Stimulated activated CD4-positive, alpha-beta T cell treated with anti-CD3 and anti-CD28 coated beads, Interleukin-15, amount 100 ng/mL, for 24 hours (primary cell): ENCODE measurements at places on chromosomes 1 and 21.

DNA sequence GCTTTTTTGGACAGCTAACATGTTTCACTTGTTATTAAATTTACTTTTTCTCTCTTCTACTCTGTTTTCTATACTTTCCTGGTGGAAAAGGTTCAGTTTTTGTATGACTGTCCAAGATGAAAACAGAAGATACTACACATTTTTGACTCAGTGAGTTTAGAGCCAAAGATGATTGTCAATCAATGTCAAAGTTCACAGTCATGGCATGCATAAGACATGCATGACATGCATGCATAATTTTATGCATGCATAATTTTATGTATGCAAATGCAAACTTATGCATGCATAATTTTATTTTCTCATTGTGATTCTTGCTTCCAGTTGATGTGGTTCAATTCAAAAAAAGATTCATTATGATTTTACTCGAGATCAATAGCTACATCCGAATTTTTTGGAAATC, 48.1 kb upstream of the TMPRSS15 start:
- DNase-seq = no peak

- no peak for DNase-seq
Measured at GRCh38 chr1:59045137-59045536, 251.8 kb upstream of the FGGY start.

DNA sequence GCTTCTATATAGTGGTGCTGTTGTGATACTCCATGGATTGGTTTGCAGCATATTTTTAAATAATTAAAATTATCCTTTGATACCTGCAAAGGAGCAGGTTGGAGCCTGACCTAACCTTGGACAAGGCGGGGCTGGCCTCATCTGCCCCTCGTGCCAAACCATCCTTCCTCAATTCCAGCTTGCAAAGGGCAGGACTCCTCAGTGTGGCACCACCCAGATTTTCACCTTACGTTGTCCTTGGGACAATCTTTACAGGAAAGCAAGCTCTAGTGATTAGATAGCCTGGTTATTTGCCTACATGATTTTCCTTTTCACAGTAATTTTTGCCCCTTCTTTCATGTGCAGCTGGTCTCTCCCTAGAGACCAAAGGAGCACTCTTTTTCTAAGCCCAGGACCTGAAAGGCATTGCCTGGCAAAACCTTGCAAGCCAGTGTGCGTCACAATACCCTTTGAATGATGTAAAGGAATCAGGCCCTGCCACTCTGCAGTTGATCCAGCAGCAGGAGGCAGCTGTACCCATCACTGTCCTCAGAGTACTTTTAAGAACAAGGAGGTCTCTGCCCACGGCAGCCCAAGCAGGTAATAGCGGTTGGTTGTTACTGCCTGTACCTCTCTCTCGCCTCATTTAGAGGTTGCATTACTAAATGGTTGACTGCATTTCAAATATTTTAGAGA, 99.4 kb downstream of the ADSS2 start:
- DNase-seq = no peak

GRCh38 chr21:14483296-14483695, 62.8 kb downstream of the SAMSN1 start:
- DNase-seq = no peak

- DNase-seq = no peak
Measured at GRCh38 chr1:70436622-70437251, 25.7 kb downstream of the CTH start.

GRCh38 chr1:36784147-36784859, 250.0 kb downstream of the GRIK3 start:
- DNase-seq = no peak

- no peak for DNase-seq
Measured at GRCh38 chr1:245485996-245486395, 331.2 kb downstream of the KIF26B start.

DNA sequence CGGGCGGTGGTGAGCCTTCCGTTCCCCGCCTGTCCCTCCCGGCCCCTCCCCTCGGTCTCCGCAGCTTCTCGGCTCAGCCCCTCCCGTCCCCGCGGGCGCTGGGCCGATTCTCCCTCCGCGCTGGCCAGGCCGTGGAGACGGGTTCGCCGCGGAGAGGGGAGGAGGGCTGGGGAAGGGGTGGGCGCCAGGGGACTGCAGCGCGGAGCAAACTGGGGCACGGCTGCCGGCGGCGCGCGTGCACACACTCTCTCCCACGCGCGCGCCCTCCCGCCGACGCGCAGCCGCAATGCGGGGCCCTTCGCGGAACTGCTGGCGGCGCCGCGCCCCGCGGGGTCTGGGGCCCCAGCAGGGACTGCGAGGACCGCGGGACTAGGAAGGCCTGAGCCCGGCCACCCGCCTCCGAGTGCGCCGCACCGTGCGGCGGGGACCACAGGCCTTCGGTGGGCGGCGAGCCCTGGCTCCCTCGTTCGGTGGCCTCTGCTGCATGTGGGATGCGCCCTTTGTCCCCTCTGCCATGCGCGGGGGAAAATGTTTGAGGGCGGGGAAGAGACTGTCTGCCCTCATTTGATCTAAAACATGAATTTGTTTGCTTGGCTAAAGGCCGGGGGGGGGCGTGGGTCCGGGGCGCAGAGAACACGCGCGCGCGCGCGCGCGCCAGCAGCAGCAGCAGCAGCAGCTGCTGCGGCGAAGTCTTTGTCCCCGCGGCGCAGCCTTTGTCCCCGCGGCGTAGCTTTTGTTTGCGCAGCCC, 90.7 kb upstream of the VAMP3 start:
- peak; percentile 62 for DNase-seq

DNA sequence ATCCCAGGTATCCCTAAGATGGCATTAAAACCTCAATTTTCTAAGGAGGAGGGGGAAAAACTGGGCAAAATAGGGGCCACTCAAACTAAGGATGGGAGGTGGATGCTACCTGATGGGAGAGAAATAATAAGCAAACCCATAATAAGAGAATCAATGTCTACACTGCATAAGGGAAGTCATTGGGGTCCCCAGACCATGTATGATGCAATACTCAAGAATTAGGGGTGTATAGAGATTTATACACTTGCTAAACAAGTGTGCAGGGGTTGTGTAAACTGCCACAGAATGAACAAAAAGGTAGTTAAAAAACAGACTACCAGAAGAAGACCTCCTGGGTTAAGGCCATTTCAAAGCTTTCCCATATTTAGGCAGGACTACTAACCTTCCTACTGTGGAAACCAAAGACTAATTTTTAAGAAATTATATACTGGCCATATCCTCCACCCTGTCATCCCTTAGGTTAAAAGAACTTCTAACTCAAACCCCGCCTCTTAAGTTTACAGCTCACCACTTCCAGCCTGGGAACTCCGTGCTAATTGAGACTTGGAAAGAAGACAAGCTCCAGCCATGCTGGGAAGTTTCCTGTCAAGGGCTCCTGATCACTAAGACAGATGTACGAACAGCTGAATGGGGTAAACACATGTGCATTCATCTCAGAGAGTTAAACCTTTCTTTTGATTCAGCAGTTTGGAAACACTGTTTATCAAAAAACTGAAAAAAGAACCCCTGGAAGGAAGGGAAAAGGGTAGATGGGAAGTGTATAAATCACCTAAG, 64.4 kb upstream of the TLR5 start:
- DNase-seq = no peak

- DNase-seq = no peak
Measured at GRCh38 chr1:41391834-41392527, 30.7 kb downstream of the FOXO6 start.
